ENCODE measurements at places on chromosomes 7 and 10.

DNA sequence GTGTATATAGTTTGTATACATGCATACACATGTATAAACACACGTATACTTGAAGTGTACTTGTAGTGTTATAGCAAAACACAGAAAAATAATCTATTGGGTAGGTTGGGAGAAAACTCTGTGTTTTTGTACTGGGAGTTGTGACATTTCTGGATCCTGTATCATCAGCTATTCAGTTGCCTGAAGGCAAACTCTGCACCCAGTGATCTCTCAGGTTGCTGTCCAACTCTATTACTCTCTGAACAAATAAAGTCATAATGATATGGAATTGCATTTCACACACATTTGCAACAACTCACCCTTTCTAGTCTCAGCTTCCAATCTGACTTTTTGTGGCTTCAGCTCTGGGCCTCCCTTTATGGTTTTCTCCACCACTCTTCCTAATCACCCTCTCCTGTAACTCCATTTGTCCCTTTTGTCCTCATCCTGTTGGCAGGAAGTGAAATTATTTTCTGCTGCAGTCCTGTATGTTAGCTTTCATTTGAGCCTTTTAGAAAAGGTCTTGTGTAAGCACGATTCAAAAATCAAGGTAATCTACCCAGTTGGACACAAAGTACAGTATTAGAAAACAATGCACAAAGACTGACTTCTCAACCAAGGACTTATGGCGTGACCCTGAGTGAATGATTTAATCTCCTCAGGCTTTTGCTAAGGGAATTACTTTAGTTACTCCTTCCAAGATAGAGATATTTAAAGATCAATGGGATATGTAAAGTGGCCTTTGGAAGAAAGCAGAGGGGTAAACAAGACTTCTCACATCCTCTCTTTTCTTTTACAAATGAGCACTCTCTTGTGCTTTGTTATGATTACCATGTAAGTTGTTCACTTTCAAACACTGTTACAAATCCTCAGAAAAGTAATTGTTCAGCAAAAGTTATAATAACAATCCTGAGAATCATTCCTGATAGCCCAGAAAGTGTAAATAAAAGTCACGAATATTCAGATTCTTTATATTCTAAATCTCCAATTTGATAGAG is 249.1 kb downstream of the KCND2 start:
- DNase-seq = no peak

DNA sequence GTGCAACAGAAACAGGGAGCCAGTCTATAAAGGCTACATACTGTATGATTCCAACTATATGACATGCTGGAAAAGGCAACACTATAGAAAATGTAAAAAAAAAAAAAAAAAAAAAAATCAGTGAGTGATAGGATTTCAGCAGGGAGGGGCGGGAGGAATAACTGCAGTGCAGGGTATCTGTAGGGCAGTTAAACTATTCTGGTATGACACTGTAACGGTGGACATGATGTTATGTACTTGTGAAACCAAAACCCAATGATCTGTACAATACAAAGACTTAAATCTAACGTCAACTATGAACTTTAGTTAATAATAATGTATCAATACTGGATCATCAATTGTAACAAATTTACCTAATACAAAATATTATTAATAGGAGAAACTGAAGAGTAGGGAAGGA is 14.3 kb downstream of the WASL start:
- no peak for DNase-seq

DNA sequence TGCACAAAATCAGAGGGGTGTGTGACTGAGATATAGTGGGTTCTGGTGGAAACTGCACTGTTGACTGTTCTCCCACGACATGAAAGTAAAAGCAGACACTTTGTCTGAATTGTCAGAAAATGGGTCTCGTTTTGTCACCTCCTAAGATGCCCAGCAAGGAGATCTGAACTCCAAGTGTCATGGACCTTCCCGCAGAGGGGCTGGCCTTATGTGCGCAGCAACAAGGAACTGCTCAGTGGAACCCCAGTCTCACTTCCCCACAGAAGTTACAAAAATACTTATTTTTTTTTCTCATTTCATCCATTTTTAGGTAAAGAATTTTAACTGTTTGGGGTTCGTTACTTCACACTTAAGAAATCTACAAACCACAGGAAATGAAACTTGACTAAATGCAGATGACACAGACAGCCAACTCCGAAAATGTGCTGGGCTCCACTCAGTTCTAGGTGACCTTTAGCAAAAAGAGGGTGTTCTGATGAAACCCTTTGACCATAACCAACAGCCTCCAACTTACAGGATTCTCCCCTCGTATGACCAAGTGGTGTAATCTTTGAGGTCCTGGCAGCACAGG is 115.0 kb downstream of the FAM107B start:
- DNase-seq = no peak

DNA sequence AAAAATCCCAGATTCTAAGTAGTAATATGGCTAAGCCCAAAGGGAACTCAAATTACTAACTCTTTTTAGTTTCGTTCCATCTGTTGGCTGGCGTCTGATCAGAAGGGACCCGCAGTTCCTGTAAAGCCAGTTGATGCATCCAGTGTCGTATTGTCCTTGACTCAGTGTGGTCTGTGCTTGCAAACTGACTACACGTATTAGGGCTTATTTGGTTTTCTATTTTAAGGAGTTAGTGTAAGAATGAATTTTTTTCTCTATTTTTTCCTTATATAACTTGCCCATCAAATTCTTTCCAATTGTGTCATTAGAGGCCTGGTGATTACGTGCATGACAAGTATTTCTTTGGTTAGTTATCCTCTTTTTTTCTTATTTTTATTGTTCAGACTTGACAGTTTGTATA is 9.7 kb downstream of the ABCA13 start:
- DNase-seq = no peak

DNA sequence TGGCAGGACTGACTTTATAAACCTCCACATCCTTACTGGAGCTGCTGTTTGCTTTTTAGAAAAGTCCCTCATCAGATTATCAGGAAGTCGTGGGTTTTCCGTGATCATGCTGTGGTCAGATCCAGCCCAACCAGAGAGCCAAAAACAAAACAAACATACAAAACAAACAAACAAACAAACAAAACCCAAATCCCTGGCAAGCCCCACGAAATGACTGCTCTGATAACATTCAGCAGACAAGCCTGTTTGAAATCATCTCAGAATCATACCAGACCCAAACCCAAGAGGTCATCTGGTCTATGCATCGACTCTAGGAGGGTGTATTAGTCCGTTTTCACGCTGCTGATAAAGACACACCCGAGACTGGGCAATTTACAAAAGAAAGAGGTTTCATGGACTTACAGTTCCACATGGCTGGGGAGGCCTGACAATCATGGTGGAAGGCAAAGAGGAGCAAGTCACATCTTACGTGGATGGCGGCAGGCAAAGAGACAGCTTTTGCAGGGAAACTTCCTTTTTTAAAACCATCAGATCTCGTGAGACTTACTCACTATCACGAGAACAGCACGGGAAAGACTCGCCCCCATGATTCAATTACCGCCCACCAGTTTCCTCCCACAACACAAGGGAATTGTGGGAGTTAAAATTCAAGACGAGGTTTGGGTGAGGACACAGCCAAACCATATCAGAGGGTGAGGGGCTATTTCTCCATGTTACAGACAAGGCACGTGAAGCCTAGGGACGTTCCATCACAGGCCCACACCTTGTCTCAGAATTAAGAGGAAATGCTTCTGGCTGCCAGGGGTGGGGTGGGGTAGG is 85.7 kb downstream of the PARP12 start:
- no peak for DNase-seq

DNA sequence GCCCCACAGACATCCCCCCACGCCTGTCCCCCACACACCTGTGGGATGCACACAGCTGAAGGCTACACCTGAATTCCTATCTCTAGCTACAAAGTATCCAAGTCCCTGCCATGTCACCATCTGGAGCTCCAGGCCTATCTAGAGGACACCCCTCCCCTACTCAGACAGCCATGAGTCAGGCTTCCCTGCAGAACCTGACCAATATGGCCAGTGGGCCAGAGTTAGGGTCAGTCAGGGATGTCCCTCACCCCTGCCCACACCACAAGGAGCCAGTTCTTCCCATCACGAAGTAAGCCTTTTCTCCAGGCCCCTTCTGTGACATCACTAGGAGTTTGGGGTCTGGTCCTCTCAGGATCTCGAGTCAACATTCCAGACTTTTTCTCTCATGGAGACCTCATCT is 10.6 kb upstream of the SLC18A3 start:
- no peak for DNase-seq

- DNase-seq = no peak
Observed at GRCh38 chr10:24513155-24513554, 210.5 kb downstream of the ARHGAP21 start.

DNA sequence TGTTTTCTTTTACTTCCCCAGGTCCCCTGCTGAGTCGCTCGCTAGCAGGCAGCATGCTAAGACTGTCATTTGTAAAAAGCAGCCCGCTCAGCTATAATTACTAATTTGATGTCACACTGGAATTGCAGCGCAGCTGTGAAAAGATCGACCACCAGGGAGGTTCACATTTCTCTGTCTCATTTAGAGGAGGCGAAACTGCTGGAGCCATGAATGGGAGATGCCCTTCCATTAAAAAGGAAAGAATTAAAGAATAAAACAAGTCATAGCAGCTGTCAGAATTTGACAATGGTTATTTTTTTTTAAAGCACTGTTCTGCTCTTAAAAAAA is 153.5 kb downstream of the PIP4K2A start:
- peak; percentile 20 for DNase-seq

DNA sequence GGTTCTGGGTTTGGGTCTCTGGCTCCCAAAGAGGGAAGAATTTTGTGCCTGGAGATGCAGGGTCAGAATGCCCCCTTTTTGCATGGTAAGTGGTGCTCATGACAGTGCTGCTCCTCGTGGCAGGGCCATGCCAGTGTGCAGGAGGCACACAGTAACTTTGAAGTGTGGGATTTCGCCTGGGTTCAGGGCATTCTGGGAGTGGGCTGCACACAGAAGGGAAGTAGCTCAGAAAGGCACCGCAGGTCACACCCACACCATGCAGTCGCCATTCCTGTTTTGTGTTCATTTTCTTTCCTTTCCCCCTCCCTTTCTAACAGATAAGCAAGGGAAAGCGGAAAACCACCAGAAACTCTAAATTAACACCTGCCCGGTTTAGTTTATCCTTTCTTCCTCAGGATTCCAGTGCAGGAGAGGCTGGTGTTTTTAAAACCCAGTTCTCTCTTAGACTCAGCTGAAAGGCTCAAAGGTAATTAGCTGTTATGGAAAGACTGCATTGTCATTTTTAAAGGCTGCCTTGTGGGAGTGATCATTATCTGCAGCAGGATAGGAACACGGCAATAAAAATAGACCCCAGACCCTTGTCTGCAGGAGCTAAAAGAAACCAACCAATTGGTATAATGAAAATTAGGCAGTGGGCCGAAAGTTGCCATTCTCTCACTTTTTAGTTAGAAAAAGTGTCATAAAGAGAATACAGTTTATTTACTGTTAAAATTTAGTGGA is 50.2 kb downstream of the EEPD1 start:
- DNase-seq = no peak

DNA sequence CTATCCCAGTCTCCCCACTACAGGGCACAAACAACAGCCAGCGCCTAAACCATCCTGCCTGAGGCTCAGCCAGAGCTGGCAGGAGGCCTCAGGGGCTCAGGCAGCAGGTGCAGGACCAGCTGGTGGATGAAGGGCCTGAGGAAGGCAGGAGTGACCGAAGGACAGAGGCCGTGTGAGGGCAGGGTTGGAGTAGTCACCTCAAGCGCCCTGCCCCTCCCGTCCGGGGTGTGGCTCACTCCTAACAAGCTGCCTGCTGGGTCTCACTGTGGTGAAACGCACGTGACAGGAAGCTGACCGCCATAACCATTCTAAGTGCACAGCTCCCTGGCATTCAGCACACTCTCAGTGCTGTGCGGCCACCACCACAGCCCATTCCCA is 281.1 kb downstream of the ELFN1 start:
- peak; percentile 15 for DNase-seq

- DNase-seq = no peak
Observed at GRCh38 chr7:90726623-90727022, 130.5 kb downstream of the CDK14 start.

DNA sequence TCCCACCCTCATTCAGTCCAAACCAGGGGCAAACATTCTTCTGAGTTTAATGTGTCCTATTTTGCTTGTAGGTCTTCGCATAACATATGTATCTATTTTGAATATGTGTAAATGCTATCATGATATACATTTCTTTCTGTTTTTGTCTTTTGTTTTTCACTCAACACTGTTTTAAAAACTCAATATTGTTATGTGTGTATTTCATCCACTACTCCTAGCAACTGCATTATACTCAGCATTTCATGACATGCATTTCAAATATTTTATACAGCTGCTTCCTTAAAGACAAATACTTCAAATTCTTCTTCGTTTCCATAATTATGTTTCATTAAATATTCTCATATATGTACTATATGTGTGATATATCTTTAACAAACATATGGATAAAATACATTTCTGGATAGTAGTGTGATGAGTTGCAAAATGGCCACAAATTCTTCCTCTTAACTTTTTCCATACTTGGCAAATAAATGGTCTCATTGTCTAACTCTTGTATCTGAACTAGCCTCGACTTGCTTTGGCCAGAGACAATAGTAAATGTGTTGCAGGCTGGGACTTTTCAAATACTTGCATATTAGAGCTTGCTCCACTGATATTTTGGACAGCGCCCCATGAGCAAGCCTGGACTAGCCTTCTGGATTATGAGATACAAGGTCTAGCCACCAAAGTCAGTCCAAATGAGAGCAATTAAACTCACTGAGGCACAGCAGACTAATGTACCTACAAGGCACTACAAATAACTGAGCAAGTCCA is 539.7 kb upstream of the KCND2 start:
- DNase-seq = no peak

- DNase-seq = no peak
Observed at GRCh38 chr7:77399816-77400215, 16.3 kb downstream of the GSAP start.

- no peak for DNase-seq
Observed at GRCh38 chr10:25176421-25176968, 1.7 kb downstream of the GPR158 start.

GRCh38 chr10:85558533-85558932 is 808.1 kb downstream of the GRID1 start:
- DNase-seq = no peak

DNA sequence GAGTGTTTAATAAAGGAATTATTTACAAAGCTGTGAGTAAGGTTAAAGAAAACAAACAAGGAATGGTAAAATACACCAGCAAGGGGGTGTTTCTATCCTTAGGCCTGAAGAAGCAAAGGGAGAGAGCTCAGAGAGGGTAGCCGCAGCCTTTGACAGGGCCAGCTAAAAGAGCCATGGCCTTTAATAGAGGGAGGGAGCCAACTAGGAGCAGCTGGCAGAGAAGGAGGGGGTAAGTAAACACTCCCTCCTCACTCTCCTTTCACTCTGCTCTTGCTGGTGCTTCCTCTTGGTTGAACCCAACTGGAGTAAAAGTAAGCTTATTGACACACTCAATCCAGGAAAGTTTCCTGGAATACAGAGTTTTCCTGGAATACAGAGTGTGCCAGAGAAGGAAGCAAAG is 87.5 kb downstream of the CH25H start:
- no peak for DNase-seq

DNA sequence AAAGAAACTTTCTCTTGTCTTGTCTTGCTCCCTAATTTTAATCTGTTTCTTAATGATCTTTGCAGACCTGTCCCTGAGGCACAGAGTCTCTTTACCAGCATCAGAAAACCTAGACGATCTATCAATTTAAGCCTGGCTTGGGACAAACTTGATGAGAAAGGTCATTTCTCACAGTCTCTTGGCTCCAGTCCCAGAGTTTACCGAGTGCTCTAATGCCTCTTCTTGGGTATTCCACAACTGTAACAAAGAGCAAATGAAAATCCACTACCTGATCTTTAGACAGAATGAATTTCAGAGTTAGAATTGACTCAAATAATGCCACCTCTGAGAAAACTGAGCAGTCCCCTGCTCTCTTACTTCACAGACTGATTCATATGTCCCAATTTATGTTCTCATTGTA is 106.4 kb upstream of the DNAJB12 start:
- DNase-seq = no peak

- no peak for DNase-seq
Observed at GRCh38 chr10:56604624-56605023, 243.6 kb upstream of the ZWINT start.

Measured in NCI-H1417 treated with DMSO at 0.1 percent for 48 hours (cell line).